ENCODE measurements at places on chromosomes 3 and 15.

GRCh38 chr15:69731081-69731330 is 278.4 kb downstream of the RPLP1 start:
- DNase-seq = no peak

DNA sequence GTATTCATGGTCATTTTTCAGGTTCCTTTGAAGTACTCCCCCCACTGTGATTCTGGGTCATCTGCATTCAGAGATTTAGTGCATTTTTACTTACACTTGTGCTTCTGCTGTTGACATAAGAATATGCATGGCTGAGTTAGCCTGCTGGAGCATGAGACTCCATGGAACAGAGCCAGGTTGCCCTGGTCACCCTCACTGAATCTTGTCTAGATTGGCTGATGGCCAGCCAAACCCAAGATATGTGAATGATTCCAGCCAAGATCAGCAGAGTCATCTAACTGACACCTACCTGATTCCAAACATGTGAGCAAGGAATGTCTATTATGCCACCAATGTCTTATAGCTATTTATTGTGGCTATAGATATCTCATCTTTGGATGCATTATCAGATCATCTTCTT is 25.1 kb downstream of the DTWD1 start:
- no peak for DNase-seq

DNA sequence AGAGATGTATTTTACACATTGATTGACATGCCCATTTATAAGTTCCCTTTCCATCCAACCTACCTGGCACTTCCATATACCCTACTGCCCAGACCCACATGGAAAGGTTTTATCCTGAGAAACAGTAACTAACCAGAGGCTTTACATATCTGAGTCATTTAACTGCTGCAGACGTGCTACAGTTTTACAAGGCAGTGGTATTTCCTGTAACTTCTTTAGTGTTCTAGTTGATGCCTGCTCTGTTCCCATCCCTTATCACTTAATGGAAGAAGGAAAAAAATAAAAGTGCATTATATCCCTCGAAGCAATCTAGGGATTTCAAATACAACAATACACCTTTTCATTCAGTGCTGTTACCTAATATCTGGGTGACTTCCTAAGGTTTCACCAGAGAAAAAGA is 107.1 kb downstream of the TMCO5A start:
- DNase-seq = no peak

DNA sequence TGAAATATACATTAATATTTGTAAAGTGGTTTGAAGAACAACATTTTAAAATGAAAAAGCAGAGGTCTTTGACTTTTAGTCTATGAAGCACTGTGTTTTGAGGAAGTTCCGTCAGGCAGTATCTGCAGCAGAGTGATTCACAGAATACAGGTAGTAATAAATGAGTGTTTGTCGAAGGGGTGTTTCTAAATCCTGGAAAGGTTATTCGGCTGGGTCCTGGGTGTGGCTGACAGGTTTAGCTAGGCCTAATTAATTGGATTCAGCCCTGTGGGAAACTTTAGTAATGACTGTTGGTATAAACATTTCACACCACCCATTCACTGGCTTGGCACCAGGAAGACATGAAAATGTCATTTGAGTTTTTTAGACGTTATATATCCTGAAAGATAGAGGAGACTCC is 51.3 kb downstream of the TIPARP start:
- no peak for DNase-seq

DNA sequence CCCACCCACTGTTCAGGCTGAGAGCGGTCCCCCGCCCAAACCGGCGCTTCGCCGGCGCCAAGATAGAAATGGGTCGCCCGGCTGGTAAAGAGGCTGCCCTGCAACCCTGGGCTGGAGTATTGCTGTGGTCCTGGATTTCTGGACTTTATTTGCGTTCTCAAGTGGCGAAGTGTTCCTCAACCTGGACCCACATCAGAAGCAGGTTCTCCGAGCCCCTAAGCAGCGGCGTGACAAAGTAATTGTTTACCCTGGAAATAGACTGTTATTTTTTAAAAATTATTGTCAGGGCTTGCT is 481 bp upstream of the DYNC1LI1 start:
- DNase-seq = no peak

DNA sequence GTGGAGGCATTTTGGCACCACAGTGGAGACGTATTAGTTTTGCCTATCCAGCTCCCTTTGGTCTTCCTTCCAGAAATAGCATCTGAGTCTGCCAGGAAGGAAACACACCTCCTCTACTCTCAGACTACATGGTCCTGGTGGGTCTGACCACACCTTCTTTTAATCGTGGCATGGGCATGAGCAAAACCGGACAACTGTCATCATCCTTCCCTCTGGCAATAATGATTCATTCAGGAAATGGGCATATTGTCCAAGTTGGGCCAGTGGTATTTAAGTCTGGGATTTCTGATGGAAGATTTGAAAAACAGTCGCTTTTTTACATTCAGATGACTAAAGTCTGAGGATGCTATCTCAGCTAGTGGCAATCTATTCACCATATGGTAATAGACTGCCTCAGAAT is 601.0 kb upstream of the ADAMTS9 start:
- DNase-seq = no peak

DNA sequence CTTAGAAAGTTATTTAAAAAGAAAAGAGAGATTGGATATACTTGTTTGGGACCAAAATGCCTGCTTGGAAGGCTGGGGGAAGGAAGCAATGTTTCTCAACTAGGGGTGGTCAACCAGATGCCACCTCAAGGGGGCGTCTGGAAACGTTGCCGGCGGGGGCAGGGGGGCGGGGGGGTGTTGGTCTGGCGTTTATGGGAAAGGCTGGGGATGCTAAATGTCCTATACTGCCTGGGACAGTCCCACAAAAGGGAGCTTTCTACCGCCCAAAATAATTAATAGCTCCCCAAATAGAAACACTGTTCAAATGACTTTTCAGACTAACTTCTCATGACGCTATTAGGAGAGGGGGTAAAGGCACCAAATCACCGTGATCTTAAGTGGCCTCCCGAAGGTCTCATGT is 2.2 kb downstream of the POLG start:
- DNase-seq = peak; percentile 13

GRCh38 chr3:141938011-141938500 is 61.6 kb downstream of the ATP1B3 start:
- no peak for DNase-seq

- no peak for DNase-seq
Measured at GRCh38 chr3:8651418-8652323, 7.1 kb upstream of the SSUH2 start.

DNA sequence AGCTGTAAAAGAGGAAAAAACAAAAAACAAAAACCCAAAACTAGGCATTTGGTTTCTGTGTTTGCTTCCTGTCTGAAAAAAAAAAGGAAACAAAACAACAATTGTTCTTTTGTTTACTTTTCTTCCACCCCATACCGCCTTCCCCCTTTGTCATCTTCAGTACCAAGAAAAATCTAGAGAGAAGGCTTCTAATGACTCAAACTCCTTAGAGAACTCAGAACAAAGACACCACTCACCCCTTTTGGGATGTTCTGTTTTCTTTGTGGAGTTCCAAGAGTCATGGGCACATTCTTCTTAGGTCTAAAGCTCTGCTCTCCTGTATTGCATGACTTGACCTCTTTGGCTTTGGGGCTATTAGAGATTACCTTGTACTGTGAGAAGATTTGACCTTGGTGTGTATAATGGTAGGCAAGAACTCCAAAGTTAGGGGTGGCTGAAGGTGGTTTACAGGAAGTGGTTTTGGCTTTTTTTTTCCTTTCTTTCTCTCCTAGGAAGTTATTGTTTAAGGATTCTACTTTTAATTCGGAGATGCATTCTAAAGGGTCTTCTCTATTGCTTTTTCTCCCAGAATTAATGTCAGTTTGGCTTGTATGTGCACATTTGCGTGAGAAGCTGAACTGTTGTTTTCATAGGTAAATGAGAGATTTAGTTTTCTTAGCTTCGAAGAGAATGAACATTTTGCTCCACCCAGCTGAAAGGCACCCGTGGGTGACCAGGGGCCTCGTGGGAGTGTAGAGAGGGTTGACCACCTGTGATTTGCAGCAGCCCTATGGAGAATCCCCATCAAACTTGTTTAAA is 39.5 kb upstream of the ZBTB20 start:
- DNase-seq = no peak

GRCh38 chr15:67832031-67832551 is 6.8 kb downstream of the SKOR1 start:
- no peak for DNase-seq

GRCh38 chr3:73773233-73773632 is 148.5 kb upstream of the PDZRN3 start:
- DNase-seq = no peak

DNA sequence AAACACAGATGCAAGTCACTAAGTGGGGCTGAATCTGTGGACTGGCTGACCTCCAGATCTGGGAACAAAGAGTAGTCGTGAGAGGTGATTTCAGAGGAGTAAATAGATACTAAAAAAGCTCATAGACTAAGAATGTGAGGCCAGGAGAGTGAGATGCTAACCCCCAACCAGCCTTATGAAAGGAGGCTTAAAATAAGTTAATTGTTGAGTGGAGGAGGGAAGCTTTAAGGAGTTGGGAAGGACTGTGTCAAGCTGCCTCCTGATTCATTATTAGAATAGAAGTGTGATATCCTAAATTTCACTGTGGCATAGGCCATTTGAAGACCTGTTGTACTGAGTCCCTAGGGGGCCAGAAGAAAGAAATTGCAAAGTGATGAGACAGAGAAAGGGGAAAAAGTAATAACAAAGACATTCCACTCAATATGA is 107.6 kb downstream of the RBPMS2 start:
- DNase-seq = no peak

DNA sequence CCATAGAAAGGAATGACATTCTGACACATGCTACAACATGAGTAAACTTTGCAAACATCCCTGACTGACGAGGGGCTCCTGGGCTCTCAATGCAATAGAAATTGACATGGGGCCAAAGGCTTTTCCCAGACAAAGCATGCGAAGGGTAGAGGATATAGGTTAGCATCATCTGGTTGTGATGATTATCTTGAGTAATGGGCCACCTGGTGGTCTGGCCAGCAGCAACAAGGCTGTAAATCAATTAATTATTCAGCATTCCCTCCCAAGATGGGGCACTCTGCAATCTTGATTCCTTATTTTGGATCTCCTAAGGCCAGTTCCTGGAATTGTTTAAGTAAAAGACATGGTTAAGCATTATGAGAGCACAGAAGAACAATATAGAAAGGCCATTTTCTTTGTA is 99.2 kb downstream of the AGBL1 start:
- DNase-seq = no peak

DNA sequence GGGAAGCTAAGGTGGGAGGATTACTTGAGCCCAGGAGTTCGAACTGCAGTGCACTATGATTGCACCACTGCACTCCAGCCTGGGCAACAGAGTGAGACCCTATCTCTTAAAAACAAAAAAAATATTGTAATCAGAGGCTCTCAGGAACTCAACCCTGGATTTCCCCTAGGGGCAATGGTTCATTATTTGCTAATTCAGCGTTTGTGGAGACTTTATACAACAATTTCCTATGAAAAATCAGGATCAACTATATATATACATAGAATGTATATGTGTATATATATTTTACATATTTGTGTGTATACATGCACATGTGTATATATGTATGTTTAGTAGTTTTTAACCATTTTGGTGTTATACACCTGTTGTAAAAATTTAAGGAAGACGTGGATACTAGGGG is 463.1 kb downstream of the FHIT start:
- no peak for DNase-seq
